ENCODE measurements at places on chromosomes 16 and 17.

- DNase-seq, result peak; percentile 18
These were observed 7.6 kb downstream of the ALKBH5 start for GRCh38 chr17:18191236-18191667.

DNA sequence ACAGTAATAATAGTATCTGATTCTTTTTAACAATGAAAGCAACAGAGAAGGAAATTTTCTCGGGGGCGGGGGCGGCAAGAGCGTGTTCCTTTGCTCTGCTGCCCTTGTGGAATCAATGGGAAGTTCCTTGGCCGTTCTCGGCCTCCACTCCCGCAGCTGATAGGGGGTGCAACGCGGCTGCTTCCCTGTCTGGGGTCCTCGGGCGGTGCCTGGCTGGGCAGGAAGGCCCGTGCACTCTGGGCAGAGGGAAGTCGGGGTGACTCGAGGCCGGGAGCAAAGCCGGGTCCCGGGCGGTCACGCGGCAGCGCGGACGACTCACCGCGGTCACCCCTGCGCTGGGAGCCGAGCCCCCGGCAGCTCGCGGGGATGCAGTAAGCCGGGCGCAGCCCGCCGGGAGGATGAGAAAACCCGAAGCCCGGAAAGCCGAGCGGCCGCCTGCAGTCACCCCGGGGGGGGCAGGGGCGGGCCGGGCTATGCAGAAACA is 2.5 kb downstream of the TUBB3 start:
- peak; percentile 23 for DNase-seq

DNA sequence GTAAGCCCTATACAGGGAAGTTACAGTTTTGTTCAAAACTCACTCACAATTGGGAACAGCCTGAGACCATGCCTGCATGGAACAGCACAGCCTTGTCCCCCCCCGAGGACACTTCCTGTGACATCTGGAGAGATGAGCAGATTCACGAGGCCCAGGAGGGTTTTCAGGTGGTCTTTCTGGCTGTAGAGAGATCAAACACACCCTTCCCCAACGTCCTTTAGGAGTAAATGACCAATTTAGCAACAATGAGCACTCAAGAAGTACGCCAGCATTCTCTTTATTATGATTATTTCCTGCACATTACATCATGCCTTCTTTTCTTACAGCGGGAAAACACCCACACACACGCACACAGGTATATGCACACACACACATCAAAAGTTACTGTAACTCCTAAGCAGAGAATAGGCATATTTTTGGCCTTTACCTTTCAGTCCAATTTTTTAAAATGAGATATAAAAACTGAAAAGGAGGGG is 39.0 kb downstream of the ADCY9 start:
- no peak for DNase-seq

GRCh38 chr16:28621481-28622155 is 11.8 kb upstream of the SULT1A1 start:
- DNase-seq, result no peak

DNA sequence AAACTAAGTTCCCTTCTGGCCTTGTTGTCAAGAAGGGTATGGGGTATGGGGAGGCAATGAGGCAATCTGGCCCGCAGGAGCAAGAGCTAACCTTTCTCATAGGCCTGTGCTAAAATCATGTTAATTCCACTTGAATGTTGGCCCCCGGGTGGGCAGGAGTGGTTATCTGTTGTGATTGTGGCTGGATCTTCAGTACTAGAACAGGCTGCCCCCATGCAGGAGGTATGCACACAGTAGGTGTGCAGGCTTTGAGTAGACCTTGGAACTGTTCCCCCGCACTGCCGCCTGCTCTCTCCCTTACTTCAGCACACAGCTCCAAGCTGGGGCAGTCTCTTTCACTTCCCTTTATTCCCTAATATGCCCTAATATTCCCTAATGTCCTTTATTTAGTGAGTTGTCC is 52.4 kb upstream of the TANGO6 start:
- DNase-seq, result peak; percentile 23

DNA sequence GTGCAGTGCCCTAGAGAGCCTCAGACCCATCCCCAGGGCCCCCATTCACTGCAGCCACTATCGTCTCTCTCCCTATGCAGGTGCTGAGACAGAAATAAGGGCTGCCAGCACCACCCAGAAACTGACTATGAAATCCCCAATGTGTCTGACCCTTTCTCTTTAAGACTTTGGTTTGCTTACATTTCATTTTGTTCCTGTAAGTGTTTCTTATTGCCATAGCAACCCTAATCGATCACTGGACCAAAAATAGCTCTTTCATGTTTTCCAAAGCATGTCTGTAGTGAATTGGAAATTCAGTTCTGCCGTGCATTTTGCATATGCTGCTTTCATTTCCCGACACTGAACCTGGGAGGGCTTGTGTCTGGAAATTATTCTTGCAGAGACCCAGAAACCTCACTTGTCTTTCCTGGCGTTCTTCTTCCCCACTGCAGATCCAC is 148.7 kb upstream of the NOL11 start:
- DNase-seq, result no peak

- no peak for DNase-seq
These were observed 23.7 kb downstream of the GPR142 start for GRCh38 chr17:74390680-74391653.

DNA sequence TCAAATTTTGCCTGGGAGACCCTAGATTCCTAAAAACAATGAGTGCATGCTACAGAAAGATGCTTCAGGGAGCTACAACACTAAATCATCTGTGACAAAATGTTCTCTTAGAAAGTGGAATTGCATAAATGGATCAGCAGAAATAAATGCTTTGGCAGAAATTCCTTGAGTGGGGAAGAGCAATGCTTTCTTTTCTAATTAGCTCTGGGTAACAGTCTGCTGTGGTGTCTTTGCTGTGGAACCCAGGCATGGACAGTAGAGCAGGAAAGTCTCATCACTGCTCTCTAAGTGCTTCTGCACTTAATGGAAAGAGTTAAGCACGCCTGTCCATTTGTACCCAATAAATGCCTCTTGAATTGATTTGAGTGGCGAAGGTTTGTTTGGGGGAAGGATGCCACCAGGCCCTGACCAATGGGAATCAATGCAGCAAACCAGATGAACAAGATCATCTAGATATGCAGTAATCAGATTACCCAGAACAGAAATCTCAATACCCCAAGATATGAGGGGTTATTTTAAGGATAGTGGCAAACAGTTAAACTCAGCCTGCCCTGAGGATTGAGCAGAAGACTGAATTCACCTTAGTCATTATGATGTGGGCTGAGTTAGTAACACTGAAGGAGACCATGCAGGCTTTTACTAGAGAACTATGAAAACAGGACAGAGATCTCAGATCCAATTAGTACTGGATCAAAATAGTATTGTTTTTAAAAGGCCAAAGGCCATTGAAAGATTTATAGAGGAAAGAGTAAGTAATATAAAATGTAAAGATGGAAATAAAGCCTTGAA is 13.6 kb downstream of the HLF start:
- DNase-seq, result no peak

DNA sequence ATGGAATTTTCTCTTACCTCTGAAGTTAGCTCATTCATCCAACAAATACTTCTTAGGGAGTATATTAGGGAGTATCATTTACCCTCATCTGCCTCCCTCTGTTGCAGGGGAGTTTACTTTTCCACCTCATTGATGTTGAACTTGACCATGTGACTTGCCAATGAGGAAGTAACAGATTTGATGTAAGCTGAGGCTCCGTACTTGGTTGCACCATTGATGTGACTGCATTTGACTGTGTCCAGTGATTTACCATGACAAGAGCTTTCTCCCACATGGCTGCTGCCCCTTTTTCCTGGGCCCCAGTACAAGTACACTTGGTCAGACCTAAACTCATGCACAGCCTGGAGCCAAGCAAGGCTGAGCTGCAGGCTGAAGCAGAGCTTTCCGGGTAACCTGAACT is 81.6 kb upstream of the HS3ST2 start:
- DNase-seq, result peak; percentile 26

DNA sequence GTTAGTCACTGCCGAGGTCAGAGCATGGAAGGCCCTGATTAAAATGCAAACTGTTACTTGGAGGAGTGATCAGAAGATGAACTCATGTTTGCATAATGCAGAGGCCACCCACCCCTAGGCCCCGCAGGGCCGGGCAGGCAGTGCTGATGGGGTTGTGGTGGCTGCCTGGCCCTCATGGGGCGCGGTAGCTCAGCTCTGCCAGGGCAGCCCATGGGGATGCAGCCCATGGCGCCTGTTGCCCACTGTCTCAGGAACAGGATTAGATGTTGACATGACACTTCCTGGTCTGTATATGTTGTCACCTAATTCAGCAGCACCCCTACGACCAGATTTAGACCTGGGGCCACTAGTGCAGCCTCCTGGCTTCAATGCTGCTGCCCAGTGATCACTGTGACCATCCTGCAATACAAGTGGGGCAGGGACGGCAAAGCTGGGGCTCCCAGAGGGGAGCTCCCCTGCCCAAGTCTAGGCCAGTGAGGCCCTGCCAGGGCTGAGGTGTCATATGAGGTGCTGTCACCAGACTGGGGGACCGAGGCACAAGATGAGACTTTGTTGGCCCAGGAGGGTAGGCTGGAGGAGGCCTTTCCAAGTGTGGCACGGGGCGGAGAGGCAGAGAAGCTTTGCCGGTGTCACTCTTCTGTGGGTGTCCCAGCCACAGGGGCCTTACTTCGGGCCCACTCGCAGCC is 49.1 kb downstream of the RAI1 start:
- DNase-seq, result no peak

DNA sequence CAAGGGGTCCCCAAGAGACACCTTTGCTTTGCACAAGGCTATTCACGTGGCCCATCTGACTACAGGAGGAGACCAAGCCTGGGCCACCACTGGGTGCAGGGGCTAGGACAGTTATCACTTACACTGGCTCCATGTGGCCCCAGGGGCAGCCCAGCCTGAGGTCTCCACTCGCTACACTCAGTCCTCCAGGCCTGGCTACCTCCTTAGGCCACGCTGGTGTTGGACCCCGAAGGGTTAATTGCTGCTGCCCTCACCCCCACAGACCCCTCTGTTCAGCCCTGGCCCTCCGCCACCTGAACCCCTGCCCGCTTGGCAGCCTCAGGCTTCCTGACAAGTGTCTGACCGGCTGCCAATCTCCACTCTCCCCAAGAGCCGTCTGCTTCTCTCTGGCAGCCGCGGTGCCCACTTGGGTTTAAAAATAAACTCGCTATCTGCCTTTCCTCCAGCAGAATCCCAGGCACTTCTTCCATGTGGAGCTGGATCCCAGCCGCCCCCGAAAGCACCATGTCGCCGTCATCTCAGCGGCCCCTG is 27.8 kb downstream of the ADAM11 start:
- DNase-seq, result no peak

- DNase-seq, result no peak
These were observed 5.7 kb downstream of the MGAT5B start for GRCh38 chr17:76873856-76874255.
